Activated CD4-positive, alpha-beta T cell treated with anti-CD3 and anti-CD28 coated beads, Interleukin-2, amount 50 U/mL, for 48 hours (primary cell): ENCODE measurements at places on chromosomes 6 and 20.

DNA sequence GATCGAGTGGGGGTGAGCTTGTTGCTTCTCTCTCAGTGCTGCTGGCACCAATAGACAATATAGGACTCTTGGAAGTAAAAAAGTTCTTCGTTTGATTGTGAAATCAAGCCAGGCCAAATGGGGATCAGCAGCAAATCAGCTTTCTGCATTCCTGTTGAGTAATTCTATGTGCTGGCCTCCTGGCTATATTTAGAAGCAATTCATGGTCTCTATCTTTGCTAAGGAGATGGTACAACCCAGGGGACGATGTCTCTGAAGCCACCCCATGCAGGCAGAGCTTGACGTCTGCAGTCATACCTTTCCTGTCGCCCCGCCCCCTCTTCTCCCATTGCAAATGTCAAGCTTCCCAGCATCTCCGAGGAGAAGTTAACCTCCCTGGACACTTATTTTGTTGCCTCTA lies 199.1 kb downstream of the SCP2D1 start:
- DNase-seq: no peak

- DNase-seq: no peak
These were observed 90.1 kb downstream of the HIVEP2 start for GRCh38 chr6:142854589-142855488.

DNA sequence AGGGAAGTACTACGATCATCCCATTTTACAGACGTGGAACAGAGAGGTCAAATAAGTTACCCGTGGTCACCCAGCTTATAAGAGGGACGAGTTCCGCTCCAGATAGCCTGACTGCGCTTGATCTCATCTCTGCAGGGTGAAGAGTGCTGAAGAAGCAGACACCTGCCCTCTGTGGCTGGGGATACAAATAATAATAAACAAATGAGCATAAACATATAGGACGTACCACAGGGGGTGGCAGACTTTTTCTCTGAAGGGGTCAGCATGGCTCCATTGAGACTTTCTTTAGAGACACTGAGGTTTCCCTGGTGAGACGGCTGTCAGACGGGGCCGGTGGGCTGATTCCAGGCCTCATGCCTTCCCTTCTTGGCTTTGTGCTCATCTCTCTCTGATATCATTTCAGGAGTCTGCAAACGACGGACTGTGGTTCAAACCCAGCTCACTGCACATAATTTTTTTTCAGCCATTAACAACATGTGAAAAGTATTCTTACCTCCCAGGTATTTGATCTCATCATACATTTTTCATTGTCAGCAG lies 47.1 kb downstream of the IRF4 start:
- no peak for DNase-seq

DNA sequence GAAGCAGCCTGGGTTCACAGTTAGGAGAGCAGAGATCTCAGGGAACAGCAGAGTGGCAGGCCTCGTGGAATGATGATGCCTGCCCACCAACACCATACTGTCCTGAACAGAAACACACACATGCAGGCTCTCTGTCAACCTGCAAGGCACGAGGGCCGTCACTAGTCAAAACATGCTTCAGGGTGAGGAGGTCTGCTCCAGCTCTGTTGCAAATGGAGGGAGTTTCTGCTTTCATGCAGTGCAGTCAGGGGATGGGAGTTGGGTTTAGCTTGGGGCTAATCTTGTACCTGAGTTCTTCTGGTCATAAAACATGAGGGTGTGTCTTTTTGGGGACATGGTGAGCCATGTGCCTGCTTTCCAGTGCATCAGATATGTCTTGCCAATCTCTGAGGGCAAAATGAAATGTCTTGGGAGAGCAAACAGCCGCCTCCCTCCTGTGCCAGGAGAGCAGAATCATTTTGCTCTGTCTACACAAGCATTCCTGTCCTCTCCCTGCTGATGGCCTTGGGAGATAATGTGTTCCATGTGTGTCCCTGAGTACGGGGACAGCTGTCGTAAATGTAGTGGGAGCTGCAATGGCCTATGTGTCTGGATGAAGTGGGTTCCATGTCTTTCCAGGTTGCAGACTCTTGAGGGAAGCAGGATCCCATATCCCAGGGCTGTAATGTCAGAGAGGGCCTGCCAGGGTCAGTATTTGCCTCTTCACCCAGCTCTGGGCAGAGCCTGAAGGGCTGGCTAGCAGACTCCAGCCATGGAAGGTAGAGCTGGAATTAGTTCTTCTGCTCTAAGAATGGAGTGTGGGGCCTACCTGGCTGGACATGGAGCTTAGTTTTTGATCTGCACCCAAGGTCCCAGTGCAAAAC lies 40.6 kb downstream of the MAFB start:
- no peak for DNase-seq

GRCh38 chr6:41289815-41290214 lies 3.3 kb upstream of the TREM1 start:
- no peak for DNase-seq

- no peak for DNase-seq
These were observed 10.6 kb downstream of the TAAR1 start for GRCh38 chr6:132648356-132648755.

GRCh38 chr6:12369781-12370262 lies 79.7 kb downstream of the EDN1 start:
- DNase-seq: no peak

DNA sequence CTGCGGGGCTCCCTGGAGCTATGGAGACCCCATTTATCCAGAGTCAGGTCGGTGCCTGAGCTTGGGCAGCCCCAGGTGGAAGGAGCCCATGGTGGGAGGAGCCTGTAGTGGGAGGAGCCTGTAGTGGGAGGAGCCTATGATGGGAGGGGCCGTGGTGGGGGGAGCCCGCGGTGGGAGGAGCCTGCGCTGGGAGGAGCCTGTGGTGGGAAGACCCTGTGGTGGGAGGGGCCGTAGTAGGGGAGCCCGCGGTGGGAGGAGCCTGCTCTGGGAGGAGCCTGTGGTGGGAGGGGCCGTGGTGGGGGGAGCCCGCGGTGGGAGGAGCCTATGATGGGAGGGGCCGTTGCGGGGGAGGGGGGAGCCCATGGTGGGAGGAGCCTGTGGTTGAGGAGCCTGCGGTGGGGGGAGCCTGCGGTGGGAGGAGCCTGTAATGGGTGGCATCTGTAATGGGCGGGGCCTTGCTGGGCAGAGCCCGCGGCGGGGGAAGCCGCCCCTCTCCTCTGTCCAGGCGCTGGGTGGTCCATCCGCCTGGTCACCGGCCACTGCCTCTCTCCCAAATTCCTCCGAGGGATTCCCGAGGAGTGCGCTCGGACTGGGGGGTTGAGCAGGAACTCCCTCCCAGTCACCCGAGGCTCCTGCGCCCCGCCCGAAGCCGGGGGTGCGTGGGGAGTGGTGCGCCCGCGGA lies 567 bp upstream of the FNDC11 start:
- peak; percentile 87 for DNase-seq

DNA sequence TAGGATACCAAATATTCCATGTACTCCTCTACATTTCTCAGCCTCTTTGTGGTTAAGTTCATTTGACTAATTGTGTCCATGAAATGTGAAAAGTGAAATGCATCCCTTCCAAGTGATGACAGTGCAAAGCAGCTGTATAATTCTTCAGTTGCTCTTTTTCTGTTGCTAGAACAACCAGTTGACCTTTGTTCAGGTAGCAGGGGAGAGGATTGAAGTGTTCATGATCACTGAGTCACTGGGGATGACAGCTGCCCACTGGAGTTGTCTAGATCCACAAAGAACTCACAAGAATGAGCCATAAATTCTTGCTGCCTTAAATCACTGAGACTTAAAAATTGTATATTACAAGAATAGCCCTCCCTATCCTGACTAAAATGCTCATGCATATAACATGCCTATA lies 254.6 kb downstream of the EPHA7 start:
- DNase-seq: no peak

- DNase-seq: no peak
These were observed 111.7 kb upstream of the SLC22A23 start for GRCh38 chr6:3568396-3569082.

DNA sequence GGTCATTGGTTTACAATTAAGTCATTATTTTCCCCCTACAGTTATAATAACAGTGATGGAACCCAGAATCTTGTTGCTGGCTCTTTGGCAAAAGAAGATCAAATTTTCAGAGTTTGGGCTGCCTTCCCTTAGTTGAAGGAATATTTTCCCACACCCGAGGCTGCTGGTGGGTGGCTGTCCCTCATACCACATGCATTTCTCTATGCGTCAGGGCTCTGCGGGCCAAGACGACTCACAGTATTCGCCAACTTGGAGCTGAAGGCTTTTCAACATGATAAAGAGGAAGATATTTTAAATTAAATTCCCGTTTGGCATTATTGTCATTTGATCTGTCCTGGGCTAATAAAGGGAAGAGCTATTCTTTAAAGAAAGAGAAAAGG lies 102.2 kb upstream of the SASH1 start:
- DNase-seq: no peak

DNA sequence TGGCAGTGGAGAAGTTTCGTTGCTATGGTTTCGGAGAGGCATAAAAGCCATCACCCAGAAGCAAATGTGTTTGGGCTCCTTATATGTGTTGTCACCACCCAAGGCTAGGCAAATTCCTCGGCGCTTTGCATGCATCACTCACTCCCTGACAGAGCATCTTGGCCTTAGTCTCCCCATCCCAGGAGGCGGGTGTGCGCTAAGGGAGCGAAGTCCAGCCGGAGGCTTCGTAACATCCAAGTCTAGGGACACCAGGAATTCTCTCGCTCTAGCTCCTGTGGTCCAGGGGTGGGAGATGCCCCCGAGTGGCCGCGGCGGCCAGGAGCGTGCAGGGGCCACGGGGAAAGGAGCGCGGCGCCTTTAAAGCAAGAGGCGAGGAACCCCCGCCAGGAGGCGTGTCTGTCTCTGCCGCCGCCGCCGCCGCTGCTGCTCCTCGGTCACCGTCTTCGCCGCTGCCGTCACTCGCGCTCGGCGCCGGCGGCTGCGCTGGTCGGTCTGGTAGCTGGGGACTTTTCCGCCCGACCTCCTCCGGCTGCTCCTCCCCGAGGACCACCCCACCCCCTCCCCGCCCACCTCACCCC lies at the start of gene GRIK2:
Gene GRIK2 (plus strand): TSS at position 458 of the 578 bp plus-strand sequence.
- no peak for DNase-seq

DNA sequence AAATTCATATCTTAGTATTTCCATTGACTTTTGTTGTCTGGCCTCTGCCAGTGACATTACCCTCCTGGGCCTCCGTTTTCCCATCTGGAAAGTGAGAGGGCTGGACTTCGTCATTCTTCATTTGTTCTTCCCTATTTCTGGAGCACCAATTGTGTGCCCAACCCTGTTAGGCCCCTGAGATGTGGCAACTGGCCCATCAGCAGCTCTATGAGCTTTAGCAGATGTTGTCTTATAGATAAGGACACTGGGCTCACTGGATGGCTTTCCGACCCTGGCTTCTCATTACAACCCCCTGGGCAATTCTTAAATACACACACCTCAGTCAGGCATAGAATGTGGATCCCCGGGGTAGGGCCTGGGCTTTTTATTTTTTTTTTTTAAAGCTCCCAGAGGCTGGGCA lies 14.7 kb downstream of the PABPC1L start:
- no peak for DNase-seq

DNA sequence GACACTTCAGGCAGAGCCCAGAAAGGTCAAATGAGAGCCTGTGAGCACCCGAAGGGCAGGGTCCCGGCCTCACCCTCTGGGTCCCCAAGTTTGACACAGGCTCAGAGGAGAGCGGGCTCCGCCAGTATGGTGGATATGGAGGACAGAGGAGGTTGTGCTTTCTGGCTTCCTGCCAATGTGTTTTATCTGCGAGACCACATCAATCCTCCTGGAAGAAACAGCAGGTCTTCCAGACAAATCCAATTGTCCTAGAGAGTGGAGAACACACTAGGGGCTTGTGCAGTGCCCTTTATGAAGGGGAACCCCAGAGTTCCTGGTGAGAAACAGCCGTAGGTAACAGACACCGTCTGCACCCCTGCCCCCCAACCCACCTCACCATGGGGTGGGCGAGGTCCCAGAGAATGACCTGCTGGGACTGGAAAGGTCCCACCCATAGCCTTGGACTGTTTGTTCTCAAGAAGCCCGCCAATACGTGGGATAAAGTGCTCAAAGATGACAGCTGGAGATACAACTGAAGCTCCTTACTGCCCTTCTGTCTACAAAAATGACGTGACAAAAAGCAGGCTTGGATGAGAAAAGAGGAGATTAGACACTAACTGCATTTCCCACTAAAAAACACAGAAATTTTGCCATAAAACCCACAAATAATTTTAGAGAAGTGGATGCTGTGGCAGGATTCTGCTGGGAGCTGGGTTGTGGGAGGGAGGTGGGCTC lies 23.9 kb upstream of the SSTR4 start:
- no peak for DNase-seq

DNA sequence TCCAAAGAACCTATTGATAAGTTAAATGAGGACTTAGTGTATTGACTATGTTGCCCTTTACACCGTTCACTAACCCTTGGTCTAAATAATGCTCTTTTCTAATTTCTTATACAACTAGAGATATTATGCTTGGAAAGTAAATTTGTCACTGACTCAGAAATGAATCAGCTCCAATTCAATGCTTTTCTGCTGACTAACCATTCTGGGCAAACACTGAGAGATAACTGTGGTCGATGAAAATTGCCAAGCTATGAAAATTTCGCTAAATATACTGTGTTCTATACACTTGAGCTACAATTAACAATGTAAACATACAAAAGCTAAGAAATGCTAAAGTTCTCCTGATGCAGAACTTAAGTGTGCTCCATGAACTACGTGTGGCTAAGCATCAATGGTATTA lies 23.1 kb upstream of the FBXO9 start:
- no peak for DNase-seq

DNA sequence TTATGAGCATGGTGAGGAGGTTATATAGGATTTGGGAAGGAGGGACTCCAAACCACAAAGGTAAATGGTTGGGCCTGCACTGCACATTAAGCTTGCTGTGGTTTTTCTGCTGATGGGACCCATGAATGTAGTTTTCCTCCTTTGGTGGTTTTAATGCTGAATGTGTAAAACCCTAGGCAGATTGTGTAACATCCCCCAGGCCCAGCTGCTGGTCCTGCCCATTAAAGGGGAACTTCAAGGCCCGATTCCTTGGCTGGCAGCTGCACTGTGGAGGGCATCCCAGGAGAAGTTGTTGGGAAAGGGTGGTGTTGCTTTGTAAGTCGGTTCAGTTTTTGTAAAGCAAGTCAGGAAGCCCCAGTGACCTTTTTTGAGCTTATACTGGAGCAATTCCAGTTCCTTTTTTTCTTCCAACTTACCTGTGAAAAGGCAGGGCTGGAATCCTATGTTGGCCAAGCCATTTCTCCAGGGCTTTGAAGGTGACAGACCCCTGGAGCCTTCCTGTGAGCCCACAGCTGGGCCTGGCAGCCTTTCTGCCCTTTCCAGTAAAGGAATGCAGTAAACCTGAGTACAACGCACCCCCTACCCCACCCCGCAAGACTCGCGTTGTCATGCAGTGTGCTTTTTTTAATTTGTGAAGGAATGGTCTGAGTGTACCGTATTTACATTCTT lies 43.1 kb upstream of the NAA20 start:
- DNase-seq: no peak
